Mesenchymal stem cell (in vitro differentiated cells and primary cell): ENCODE measurements at places on chromosomes 2 and 18.

GRCh38 chr2:46260305-46260704, 36.9 kb upstream of the EPAS1 start:
- DNase-seq, result no peak

DNA sequence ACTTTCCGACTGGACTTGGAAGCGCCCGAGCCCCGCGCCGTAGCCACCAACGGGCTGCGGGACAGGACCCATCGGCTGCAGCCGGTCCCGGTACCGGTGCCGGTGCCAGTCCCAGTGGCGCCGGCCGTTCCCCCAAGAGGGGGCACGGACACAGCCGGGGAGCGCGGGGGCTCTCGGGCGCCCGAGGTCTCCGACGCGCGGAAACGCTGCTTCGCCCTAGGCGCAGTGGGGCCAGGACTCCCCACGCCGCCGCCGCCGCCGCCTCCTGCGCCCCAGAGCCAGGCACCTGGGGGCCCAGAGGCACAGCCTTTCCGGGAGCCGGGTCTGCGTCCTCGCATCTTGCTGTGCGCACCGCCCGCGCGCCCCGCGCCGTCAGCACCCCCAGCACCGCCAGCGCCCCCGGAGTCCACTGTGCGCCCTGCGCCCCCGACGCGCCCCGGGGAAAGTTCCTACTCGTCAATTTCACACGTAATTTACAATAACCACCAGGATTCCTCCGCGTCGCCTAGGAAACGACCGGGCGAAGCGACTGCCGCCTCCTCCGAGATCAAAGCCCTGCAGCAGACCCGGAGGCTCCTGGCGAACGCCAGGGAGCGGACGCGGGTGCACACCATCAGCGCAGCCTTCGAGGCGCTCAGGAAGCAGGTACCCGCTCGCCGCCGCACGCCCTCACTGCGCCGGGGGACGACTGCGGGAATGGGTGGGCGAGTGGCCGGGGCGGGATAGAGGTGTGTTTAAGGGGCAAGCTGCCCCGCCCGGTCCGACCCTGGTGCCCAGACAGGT, 713 bp downstream of the ATOH8 start:
- peak; percentile 68 for DNase-seq

DNA sequence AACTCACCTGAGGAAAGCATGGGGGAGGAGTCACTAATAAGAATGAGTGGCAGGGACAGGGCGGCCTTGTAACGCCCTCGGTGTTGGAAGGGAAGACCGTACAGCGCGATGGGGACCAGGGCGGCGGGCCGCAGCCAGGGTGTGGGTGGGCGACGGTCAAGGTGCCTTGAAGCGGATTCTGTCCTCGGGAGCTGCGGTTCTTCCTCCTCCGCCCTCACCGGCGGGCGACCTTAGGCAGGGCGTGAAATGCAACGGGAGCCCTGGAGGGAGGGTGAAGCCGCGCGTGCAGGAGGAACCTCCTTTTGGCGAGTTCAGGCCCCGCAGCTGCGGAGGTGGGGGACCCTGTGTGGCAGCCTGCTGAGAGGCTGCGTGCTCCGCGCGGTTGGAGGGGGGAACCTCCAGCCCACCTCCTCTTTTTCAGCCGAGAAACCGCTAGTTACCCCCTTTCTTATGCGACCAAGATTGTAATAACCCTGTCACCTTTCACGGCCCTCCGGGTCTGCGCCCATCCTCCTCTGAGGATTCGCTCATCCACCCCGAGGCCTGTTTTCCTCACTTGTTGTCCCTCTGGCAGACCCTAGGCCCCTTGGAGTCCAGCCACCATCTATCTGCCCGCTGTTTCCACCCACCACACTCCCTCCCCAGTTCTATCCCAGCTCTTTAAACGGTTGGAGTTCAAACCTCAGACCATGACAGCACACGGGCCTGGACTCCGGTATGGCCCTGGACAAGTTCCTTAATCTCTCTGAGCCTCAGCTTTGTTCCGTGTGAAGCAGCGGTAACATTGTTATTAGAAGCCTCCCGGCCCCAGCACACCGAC, 823 bp upstream of the RNU2-63P start:
- DNase-seq, result no peak

DNA sequence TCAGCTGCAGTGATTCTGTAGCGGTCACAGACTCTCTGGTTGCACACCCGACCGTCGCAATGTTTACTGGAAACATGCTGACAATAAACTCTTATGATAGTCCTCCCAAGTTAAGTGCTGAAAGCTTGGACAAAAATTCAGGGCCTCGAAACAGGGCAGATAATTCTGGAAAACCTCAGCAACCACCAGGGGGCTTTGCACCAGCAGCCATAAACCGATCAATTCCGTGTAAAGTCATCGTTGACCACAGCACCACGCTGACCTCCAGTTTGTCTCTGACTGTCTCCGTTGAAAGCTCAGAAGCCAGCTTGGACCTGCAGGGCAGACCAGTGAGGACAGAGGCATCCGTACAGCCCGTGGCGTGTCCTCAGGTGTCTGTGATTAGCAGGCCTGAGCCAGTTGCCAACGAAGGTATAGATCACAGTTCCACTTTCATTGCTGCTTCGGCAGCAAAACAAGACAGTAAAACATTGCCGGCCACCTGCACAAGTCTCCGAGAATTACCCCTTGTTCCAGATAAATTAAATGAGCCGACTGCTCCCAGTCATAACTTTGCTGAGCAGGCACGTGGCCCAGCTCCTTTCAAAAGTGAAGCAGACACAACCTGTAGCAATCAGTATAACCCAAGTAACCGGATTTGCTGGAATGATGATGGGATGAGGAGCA, 166.1 kb downstream of the ASXL3 start:
- DNase-seq, result no peak

DNA sequence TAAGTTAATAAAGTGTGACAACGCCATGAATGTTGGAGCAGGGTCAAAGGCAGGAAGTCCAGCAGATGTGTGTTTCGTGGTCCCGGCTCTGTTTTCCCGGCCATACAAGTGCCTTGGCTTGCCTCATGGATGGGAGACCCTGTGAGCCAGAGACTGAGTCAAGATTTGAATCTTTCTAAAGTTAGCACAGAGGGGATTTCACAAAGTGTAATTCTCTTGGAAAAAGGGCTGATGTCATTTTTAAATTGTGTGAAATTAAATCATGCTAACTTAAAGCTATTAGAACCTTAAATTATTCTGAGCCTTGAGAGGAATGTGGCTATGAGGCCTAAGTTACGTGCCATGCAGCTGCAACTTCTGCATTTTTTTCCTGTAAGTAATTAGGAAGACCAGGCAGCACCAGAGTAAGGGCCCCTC, 38.3 kb upstream of the RALBP1 start:
- DNase-seq, result peak; percentile 43

- no peak for DNase-seq
Observed at GRCh38 chr18:23635283-23636070, 27.2 kb downstream of the ANKRD29 start.

DNA sequence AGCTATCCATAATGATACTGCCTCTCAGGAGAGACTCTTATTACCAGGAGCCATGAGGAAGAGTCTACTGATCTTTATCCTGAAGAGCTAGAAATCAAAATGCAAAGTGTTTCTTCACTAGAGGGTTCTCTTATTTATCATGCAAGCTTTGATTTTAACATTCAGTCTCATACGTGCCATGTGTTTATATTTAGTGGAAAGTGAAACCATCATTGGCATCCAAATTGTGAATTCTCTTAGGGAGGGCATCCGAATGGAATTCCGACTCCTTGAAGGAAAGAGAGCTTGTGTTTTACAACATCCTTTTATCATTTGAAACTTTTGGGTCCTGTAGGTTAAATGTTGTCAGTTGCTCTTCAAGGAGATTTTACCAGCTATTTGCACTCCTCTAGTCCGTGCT, 170.4 kb upstream of the SESTD1 start:
- DNase-seq, result no peak

DNA sequence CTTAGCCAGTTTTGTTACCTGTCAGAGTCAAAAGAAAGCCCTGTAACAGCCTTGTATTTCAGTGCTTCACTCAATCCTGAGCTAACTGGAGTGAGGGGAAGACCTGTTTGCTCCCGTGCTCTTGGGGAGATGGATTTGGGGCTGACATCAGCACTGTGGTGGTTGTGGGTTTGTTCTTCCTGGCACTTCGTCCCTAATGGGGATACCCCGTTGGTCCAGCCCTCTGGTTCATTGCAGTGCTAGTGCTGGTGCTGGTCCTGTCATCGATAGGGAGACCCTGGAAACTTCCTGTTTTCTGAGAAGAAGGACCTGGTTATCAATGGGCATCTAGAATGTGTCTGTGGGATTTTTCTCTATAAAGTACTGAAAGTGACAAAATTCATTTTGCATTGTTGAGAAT, 205.4 kb downstream of the ZNF407 start:
- no peak for DNase-seq
